Hematopoietic multipotent progenitor cell treated with erythropoietin and hydrocortisone succinate and interleukin-3 and kit ligand, for 15 days (in vitro differentiated cells): ENCODE measurements at places on chromosomes 2 and 18.

DNA sequence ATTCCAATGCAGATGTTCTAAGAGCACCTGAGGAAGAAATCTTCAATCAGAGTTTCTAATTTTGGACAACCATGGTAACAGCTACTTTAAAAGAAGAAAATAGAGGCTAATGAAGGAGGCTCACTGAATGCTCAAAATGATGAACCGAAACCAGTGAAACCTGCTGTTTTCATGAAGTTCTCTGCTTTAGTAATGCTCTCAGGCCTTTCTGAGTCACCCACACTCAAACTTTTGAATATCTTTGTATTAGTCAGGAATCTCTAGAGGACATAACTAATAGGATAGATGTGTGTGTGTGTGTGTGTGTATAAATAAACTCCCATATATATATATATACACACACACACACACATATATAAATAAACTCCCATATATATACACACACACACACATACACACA is 76.9 kb upstream of the RIT2 start:
- DNase-seq = no peak

DNA sequence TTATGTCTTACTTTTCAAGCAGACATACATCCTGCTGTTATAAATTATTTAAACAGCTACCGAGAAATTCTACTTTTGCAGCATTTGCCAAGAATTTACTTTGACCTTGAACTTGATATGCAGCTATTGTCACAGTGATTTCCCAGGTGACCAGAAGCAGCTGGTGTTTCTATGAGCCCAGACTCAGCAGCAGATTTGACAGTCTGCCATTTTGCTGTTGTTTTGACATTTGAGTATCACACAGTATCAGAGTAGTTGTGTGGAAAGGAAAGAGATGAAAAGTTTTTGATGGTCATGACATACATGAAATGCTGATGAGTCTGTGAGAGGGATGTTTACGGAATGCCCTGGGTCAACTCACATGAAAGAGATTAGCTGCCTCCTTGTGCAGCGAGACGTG is 6.6 kb upstream of the CCDC195 start:
- DNase-seq = no peak

DNA sequence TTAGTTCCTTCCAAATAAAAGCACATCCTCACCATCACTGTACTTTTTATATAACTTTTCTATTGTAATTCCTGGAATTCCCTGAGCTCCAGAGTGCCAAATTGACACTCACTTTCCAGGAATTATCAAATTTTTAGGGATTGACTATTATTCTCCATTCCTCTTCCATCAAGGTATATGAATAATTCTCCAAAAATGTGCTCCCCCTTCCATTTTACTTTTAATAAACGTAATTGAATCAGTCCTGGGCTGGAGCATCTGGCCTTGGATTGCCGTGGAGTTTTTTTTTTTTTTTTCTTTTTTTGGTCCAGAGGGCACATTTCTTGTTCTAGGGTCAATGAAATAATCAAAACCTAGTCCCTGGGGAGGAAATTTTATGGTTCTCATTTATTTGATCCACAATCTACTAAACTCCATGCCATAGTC is 304.3 kb downstream of the CDCA7 start:
- DNase-seq = no peak

GRCh38 chr2:72423756-72424155 is 276.1 kb upstream of the CYP26B1 start:
- no peak for DNase-seq

DNA sequence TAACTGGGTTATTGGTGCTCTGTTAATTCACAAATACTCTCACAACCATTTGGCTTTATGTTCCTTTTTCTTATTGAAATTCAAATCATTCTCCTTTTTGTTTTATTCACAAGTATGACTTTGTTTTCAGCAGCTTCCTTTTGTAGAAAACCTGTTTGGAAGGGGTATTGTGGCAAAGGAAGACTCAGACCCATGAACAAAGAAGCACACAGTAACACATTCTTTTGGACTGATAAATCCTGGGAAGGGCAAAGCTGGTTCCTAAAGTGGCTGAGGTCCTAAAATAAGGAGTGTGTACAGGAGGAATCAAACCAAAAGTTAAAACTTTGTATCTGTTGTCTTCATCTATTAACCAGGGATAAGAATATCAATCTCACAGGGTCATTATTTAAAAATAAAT is 374.7 kb upstream of the FIGN start:
- no peak for DNase-seq

- no peak for DNase-seq
Measured at GRCh38 chr2:192555740-192556139, 361.0 kb upstream of the TMEFF2 start.

GRCh38 chr2:171512683-171513195 is 9.5 kb upstream of the CYBRD1 start:
- DNase-seq = peak; percentile 31

GRCh38 chr2:143807192-143807591 is 678.0 kb downstream of the ARHGAP15 start:
- no peak for DNase-seq

- no peak for DNase-seq
Measured at GRCh38 chr2:64056021-64056420, 36.8 kb upstream of the VPS54 start.

- no peak for DNase-seq
Measured at GRCh38 chr2:111898703-111899514, 502 bp downstream of the MERTK start.

DNA sequence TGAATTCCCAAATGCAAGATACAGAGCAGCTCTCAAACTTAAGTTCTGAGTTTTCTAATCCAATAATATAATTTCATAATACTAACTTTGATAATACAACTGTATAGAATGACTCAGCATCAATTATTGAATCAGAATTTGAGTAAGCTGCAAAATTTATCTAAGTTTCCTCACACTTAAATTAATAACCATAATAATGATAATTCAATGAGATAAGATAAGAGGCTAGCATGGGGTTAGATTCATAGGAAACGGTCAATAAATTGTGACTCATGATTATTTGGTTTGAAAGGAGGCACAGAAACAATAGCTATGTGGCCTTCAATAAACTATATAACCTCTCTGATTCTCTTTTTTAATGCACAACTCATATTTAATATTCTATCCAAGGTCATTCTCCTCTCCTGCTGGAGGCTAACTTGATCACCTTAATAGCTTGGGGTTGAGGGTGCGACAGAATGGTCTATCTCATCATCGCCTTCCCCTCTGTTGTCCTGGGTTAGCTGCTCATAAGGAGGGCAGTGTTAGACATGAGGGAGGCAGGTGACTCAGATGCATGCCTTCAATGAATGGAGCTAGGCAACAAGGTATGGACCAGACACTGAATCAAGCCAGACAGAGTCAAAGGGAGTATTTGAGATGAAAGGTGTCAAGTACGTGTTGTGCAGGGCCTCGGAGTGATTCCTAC is 36.2 kb upstream of the BMP10 start:
- DNase-seq = no peak

DNA sequence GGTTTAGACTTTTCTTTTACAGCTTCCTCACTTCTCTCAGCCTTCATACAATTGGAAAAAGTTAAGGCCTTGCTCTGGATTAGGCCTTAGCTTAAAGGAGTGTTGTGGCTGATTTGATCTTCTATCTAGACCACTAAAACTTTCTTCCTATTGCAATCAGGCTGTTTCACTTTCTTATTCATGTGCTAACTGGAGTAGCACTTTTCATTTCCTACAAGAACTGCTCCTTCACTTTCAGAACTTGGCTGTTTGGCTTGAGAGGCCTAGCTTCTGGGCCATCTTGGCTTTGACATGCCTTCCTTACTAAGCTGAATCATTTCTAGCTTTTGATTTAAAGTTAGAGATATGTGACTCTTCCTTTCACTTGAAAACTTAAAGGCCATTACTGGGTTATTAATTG is 114.3 kb downstream of the ARHGEF4 start:
- no peak for DNase-seq

DNA sequence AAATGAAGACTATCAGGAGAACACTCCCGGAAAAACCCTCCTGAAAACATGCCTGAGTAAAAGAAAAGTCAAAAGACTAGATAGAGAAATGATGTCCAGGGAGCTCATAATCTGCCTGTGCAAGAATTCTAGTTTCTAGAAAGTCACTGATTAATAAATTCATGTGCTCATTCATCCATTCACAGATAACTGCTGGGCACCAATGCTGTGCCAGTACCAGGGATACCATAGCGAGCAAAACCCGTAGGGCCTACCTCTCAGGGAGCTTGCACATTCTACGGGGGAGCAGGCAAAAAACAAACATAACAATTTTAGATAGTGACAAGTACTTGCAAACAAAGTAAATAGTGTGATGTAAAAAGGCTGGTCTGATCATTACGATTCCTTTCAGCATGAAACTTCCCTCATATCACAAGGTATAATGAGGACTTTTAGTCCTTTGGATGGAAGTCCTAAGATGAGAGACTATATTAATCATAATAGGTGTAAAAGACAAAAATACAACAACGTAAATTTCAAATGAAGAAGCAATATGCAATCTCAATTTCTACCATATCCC is 289.9 kb downstream of the AFF3 start:
- no peak for DNase-seq

DNA sequence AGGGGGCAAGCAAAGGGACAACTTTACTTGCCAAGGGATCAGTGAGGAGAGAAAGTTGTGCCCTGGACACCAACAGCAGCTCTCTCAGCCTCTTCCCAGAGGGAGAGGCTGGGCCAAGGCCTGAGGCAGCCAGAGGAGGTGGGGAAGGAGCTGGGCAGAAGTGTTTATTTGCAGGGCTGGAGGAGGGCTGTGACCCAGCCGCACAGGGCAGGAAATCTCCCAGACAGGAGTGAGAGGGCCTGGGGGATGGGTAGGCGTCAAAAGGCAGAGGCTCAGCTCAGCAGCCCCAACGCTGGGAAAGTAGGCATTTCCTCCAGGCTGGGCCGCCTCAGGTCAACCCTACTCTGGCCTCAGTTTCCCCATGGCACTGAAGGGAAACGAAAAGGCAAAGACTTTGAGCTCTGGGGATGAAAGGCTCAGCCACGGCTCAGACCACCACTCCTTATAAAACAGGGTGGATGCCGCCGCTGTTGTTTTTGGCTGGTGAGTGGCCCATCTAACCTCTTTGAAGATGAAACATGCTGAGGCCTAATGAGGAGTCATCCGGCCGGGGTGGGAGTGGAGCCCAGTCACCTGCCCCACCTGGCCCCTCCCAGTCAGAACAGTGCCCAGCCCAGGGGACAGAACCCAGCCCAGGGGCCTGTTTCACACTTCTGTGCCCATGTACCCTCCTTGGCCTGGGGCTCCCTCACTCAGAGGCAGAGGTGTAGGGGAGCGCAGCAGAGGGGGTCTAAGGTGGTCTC is 21.9 kb upstream of the SEMA4C start:
- no peak for DNase-seq

- DNase-seq = no peak
Measured at GRCh38 chr2:241867776-241868420, 1.6 kb upstream of the RTP5 start.

DNA sequence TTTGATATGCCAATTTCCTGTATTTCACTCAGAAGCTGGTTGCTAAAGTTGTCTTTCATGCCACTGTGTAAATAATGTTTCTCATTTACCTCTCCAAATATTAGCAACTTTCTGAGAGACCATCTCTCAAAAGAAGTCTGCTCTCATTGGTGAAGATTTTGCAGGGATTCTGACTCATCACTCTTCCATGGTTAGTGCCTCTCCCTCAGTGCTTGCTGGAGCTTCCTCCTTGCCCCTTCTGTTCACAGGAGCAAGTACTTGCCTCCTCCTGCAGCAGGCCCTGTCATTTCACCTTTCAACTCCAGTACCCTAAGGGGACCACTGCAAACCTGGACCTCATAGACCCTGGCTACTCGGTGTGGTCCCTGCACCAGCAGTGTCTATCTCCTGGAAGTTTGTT is 168.8 kb downstream of the ZNF385B start:
- no peak for DNase-seq

DNA sequence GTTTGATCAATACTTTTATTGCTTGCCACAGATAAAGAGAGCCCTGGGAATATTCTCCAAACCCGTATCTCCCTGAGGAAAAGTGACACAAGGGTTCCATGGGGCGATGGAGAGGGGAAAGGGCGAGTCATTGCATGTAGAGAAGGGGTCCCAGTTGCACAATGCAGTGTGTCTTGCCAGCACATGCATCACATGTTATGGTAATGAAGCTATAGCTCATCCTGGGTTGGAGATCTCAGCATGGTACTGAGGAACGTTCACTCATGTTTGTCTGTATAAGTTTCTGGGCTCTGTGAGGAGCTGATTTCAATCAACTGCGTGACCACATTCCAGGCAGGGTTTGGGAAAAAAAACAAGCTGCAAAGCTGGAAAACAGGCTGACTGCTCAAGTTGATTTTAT is 220.7 kb upstream of the MC4R start:
- no peak for DNase-seq

DNA sequence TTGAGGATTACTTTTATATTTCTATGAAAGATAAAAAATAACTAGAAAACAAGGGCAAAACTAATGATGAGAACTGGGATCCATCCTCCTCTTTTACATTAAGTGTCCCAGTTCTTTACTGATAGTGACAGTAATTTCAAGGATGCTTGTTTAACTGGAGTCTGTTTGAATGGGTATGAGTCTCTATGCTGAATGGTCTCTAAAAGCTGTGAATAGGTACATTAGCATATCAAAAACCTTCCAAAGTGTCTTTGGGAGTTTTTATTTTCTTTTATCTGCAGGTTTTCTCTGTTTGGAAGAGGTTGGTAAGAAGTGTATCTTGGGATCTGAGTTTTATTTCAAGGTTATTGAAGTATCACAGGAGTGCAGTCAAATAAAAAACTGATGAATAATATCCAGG is 30.0 kb downstream of the DSEL start:
- DNase-seq = no peak

- DNase-seq = no peak
Measured at GRCh38 chr2:208501206-208501605, 94.6 kb downstream of the PTH2R start.

- DNase-seq = no peak
Measured at GRCh38 chr18:75205514-75206132, 3.3 kb downstream of the PTGR3 start.

DNA sequence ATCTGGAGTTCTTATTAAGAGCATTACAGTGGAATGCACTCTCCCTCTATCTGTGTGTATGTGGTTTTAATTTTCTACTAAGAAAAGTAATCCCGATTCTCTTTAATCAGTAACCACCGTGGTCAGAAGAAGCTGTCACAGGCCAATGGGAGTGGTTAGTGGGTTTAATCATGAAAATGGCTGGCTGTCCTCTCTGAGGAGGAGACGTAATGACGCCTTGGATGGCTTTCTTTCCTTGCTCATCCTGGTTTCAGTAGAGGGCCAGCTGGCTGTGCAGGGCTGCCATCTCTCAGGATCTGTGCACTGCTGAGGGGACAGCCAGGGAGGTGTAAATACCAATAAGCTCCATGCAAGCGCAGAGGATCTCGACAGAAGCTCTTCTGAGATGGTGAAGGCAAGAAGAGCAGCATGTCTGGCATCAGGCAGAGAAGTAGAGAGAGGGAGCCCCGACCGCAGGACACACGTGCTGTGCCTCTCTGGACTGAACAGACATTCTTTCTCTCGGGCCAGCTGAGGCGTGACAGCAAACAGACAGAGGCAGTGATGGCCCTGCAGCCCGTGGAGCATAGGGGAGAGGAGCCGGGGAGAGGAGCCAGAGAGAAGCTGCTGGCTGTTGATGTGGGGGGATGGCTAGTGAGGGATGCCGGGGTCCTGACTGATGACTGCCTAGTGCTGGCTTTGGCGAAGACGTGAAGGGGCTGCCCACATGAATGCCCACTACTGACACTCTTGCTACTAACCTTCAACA is 65.1 kb upstream of the DAPL1 start:
- DNase-seq = no peak

GRCh38 chr2:143399631-143400069 is 270.4 kb downstream of the ARHGAP15 start:
- no peak for DNase-seq
